Stimulated activated CD4-positive, alpha-beta T cell treated with anti-CD3 and anti-CD28 coated beads, Interleukin-1b, Interleukin-23, amount 100 ng/mL, for 1 hour (primary cell): ENCODE measurements at places on chromosomes 2 and 18.

- no peak for DNase-seq
Measured at GRCh38 chr18:50006470-50007046, 188.4 kb downstream of the MYO5B start.

- DNase-seq, result no peak
Measured at GRCh38 chr2:126658905-126659561, 3.1 kb downstream of the GYPC start.

GRCh38 chr2:84858937-84859336 is 21.9 kb downstream of the TRABD2A start:
- DNase-seq, result no peak

DNA sequence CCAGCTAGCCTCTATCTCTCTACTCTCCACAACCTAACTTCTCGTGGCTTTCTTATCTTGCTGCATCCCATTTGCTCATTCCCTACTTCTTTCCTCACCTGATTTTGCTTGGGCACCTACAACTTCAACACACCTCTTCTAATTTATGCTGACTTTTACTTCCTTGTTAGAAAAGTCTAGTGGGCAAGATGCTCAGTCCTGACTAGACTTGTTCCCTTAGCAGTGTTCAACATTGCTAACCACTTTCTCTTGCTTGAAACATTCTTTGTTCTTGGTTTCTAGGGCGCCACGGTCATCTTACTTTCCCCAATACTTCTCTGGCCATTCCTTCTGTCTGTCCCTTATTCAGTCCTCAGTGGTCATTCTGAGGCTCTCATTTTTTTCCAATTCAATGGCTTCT is 454.7 kb upstream of the CWC22 start:
- DNase-seq, result no peak

DNA sequence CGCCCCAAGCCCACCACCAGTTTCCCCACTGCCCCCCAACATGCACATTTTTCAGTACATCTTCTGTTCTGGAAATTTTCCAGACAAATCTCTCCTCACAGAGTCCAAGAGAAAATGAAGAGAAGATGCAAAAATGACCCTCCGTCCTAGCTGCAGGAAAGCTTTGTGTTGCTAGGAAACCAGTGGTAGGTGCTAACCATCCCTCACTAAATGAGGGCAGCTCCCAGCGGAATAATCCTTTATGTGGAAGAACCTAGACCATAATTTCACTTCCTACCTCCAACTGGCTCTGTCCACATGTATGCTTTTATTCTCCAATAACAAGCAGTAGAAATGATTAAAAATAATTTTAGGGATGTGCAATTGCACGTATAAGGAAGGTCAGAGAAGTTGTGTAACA is 311.9 kb upstream of the EPHA4 start:
- DNase-seq, result no peak

GRCh38 chr2:225010804-225011203 is 31.5 kb downstream of the DOCK10 start:
- no peak for DNase-seq

DNA sequence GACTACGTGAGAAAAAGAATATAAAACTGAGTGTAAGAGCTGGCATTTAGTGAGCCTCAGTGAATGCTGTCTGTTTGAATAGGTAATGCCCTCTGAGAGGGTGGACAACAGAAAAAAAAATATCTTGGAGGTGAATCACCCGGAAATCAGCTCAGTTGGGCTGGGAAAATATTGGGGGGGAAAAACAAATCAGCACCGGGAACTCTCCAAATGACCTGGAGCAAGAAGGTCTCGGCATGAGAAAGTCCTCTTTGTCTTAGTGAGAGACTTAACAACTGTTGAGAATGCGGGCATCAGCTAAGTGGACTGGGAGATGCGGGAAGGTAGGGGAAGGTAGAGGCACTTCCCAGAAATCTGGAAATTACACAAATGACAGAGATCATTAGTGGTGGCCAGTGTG is 109.4 kb upstream of the POU3F3 start:
- DNase-seq, result no peak

GRCh38 chr2:128784626-128785306 is 466.1 kb upstream of the HS6ST1 start:
- no peak for DNase-seq

GRCh38 chr2:145007093-145007959 is 487.4 kb upstream of the ZEB2 start:
- DNase-seq, result no peak

DNA sequence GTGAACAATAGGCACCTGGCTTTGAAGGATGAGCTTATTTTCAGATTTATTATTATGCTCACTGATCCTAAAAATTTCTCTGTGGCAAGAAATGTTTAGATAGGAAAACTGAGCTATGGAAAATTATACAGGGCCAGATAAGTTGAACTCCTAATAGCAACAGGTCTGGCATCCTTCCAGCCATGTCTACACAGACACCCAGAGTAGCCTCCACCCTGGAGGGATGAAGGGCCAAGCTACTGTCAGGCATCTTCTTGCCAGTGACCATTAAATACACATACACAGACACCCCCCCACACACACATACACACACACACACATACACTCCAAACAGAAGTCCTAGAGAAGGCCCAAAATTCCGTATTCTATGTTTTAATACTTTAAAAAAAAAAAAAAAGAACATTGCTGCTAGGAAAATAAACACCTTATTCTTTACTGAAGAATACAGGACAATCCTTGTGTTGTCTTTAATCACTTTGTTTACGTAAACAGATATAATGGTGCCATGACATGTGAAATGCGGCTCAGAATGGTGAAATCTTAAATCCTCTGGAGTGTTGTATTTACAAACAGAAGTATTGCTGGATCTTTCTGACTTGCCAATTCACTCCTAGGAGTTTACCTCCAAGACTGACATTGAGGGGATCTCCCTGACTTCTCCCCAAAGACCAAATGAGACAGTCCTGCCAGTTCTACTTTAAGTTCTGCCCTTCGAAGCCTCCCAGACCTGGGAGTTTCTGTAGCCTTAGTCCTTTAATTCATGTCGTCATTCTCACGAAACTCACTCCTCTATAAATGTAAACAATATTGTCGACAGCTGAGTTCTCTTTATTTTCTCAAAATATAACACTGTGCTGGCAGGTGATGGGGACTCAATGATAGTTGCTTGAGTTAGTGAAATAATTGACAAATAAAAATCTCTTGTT is 163.1 kb downstream of the ANTXR1 start:
- no peak for DNase-seq

DNA sequence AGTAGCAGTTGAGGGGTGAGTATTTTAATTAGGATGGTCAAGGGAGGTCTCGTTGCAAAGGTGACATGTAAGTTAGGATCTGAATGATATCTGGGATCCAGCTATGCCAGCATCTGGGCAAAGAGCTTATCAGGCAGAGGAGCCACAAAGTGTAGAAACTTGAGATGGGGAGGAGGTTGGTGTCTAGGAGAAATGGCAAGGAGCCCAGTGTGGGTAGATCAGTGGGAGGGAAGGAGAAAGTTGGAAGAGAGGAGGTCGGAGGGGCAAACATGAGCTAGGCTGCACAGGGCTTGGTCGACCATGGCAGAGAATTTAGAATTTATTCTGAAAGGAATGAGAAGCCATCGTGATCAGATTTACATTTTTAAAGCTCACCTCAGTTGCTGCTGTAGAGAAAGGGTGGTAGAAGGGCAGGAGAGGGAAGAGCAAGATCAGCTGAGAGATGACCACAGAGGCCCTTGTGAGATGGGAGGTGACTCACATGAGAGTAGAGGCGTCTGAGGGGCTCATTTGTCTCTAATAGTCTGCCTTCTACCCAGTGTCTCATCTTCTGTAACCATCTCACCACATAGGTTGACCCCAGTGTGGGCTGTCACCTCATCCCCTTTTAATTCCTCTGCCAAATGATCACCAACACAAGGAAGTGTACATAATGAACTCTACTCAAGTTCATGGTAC is 170.0 kb downstream of the ETAA1 start:
- DNase-seq, result no peak

DNA sequence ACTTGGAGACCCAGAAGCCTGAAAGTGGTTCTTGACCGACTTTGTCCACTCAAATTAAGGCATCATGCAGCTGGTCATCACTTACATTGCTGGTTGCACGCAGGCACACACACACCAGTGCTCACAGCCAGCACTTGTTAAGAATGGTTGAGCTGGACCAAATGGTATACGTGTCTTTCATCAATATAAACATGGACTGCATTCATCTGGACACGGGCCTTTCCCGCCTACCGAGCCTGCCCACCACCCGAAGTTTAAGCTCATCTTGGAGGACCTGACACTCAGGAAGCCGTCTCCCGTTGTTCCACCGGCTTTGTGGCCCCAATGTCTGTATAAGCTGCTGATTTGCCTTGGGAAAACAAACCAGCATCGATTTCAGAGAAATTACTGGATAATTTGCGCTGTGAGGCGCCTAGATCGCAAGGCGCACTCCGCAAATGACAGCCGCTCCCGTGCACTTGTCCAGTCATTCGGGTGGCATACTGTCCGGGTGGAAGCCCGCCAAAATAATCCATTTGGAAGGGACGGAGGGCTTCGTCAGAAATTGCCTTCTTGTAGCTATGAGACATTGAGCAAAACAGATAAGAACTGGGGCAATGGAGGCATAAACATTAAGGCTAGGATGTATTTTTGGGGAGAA is 40.1 kb upstream of the AKAIN1 start:
- no peak for DNase-seq

DNA sequence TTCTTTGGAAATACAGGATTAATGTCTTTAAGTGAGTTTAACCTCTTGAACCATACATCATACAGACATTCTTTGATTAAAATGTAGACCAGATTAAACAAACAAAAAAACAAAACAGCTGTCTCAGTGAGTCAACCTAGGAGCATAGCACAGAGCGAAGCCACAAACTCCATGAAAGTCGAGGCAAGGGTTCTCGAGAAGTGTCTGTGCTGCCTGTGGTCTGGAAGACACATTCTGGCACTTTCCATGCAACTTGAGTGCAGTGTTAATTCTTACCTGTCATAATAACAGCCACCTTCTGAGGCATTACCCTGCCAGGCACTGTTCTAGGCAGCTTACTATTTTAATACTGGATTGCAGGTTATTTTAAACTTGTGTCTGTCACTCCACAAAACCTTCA is 435.5 kb upstream of the MMADHC start:
- no peak for DNase-seq

- no peak for DNase-seq
Measured at GRCh38 chr18:8949206-8949605, 153.3 kb upstream of the NDUFV2 start.

DNA sequence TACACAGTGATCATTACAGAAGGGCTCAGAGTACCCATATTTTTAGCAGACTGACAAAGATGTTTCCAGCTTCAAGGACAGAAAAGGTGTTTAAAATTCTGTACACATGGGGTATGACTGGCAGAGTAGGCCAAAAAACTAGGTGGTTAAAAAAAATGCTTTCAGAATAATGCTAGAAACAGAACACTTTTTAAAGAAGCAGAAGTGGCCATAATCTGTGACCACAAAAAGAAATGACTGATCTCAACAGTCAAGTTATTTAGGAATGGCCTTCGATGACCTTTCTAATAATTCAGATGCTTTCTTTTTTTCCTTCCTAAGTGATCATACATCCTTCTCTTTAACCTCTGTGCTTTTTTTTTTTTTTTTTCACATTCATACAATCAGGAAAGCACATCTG is 4.1 kb upstream of the AQP4 start:
- DNase-seq, result no peak

GRCh38 chr2:2646433-2647051 is 315.5 kb upstream of the MYT1L start:
- DNase-seq, result no peak

DNA sequence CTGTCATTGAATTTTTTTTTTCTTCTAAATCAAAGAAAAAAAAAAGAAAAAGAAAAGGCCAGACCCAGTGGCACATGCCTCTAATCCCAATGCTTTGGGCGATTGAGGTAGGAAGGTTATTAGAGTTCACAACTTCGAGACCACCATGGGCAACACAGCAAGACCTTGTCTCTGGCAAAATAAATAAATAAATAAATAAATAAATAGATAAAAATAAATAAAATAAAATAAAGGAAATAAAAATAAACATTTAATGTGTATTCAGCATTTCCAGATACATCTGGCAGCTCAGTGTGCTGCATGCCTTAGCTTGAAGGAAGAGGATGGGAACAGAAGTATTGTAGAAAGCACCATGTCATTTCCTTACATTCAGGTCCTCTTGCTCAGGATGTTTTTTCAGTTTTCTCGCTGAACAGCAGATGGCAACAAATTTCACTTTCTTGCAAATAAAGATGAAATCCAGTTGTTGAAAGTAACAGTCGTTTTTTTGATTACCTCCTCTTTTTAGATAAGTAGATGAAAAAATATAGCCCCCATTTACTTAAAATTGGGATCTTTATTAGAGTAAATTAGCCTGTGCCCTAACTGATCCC is 25.7 kb upstream of the FAM178B start:
- DNase-seq, result no peak

GRCh38 chr2:146931109-146931508 is 913.7 kb upstream of the ACVR2A start:
- no peak for DNase-seq

GRCh38 chr2:10536569-10537133 is 88.5 kb upstream of the ODC1 start:
- DNase-seq, result no peak

GRCh38 chr18:46401486-46402070 is 255.4 kb downstream of the LOXHD1 start:
- DNase-seq, result no peak

GRCh38 chr2:26284132-26284531 is 39.4 kb downstream of the HADHB start:
- no peak for DNase-seq

DNA sequence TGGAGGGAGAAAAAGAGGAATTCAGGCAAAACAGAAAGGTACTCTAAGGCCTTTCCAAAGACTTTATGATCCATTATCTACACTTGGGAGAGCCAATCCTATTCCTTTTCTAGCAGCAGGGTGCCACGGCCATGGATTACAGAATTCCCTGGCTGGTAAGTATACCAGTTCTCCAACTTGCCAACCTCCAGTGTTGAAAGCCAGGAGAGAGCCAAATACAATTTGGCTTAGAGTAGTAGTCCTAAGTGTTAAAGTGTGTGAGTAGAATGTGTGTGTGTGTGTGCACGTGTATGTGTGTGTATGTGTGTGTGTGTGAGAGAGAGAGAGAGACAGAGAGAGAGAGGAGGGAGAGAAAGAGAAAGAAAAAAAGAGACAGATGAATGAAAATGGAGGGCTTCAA is 43.3 kb downstream of the WDPCP start:
- no peak for DNase-seq

DNA sequence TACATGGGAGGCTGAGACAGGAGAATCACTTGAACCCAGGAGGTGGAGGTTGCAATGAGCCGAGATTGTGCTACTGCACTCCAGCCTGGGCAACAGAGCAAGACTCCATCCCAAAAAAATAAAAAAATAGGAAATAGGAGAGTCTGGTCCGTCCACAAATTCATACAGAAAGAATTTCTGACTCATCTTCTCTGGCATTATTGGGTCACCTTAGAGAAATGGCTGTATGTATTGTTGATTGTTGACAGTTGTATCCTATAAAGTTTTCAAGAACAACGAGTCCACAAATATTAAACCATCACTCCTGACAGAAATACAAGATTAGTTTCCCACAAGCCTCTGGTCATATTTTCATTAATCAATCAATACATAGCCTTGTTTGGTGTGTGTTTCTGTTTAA is 20.4 kb downstream of the RBM43 start:
- no peak for DNase-seq

GRCh38 chr2:17309741-17310339 is 208.4 kb downstream of the RAD51AP2 start:
- no peak for DNase-seq
